ENCODE measurements at places on chromosomes 6 and 20.

- DNase-seq: no peak
Observed at GRCh38 chr20:9632991-9633390, 118.6 kb downstream of the LAMP5 start.

DNA sequence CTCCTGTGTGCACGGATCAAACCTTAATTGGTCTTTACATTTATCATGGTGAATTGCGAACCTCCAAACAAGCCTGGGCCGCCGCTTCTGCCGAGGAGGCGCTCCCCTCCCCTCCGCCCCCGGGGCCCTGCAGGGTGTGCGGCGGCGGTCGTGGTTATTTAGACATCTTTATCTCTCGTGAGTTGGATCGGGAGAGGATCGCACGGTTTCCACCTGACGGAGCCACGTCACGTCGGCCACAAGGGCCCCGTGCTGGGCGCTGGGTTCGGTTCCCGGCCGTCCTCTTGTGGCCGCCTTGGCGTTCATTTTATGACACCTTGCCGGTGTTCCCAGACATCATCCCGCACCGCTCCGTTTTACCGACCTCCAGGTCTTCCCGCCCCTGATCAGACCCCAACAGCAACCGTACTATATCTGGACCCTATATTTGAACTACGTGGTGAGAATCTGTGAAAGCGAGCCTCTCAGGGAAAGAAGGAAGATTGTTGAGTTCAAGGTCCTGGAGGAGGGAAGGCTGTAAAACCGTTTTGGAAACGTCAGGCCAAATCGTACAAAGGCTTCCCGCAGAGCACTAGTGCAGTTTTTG lies 1.3 kb upstream of the CNR1 start:
- no peak for DNase-seq

GRCh38 chr20:36461600-36462439 lies 79.5 kb upstream of the MYL9 start:
- DNase-seq: peak; percentile 59

DNA sequence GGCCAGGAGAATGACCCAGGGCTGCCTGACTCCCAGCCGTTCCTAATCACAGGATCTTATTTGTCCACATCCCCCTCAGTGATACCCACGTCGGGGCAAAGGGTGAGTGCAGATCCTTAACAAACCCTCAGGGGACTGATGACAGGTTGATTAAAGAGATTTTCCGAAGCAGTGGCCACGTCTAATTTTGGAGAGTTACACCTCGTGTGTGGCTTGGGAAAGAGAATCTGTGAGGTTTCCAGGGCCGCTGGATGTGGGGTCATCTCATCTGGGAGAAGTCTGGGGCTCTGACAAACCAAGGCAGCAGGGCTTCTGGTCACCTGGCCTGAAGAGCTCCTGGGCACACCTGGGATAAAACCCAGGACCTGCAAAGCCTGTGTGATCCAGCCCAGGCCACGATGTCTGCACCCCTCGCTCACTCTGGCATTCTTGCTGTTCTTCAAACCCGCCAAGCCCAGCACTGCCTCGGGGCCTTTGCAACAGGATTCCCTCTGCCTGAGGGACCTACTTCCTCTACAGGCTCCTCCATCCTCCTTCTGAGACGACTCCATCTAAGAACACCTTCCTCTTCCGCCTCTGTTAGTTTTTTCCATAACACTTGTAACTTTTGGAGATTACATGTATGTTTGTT lies 4.7 kb downstream of the JPH2 start:
- DNase-seq: no peak

- DNase-seq: no peak
Observed at GRCh38 chr6:68572525-68572924, 62.6 kb upstream of the ADGRB3 start.

DNA sequence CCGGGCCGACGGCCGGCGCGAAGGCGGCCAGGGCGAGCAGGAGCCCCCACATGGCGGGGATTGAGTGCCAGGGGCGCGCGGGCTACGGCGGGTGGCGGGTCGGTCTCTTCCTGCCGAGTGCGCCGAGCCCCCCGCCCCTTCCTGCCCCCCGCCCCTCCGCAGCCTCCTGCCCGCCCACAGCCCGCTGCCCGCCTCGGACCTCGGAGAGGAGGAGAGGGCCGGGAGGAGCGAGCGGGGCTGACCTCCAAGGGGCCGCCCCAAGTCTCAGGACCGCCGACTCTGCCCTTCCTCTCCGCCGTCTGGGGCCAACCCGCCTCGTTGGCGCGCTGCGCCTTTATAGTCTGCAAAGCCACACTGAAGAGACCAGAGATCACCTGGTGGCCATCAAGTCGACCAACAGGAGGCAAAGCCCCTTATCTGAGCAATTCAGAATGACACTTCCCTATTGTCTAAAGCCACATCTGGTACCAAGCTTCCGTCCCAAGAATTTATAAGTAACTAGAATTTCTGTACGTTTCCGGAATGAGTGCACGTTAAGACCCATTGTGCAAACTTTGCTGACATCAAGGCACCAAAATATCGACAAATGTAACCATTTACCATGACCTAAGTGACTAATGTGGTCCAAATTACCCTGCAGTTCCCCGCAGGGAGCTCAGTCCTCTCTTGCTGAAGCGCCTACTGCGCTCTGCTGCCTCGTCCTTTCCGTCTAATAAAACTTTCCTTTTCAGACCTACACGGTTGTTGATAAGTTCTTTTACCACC lies at the start of gene CPXM1:
CPXM1 (minus strand) TSS at position 107 of the 765 bp plus-strand sequence; CDS start at position 52, 55 bp downstream.
- DNase-seq: no peak

GRCh38 chr6:169800668-169801395 lies 49.4 kb downstream of the ERMARD start:
- peak; percentile 71 for DNase-seq

DNA sequence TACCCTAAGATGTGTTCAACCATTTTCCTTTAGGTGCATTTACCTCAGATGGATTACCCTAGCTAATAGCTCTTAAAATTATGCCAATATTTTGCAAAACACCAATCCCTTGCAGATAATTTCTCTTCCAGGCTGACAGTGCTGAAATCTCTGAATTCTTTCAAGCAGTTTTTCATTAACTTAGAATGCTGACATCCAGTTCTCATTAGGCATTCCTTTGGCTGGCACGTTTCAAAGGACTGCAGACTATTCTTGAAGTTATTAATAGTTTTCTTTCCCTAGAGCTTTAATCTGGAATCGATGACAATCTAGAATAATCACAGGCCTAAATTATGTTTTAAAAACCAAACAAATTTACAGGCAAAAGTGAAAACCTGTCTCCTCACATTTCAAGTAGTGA lies 68.3 kb downstream of the SMLR1 start:
- DNase-seq: peak; percentile 56

- DNase-seq: no peak
Observed at GRCh38 chr6:45595010-45595851, 217.5 kb upstream of the SUPT3H start.

- DNase-seq: peak; percentile 64
Observed at GRCh38 chr20:8545212-8545611, 413.1 kb downstream of the PLCB1 start.

DNA sequence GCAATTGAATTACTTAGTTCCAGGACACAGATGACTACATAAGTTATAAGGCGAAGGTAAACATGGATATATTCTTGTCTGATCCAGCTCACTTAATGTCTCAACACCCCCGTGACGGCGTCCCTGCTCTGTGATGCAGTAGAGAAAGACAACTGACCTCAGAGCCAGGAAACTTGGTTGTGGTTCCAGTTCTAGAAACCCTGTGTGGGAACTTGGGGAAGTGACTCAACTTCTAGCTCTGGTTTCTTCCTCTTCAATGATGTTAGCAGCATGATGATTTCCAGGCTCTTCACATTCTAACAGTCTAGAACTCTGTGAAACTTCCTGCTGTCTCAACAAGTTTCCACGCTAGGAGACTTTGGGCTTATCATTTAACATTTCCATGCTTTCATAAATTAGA lies 18.4 kb downstream of the LAMA4 start:
- peak; percentile 66 for DNase-seq

DNA sequence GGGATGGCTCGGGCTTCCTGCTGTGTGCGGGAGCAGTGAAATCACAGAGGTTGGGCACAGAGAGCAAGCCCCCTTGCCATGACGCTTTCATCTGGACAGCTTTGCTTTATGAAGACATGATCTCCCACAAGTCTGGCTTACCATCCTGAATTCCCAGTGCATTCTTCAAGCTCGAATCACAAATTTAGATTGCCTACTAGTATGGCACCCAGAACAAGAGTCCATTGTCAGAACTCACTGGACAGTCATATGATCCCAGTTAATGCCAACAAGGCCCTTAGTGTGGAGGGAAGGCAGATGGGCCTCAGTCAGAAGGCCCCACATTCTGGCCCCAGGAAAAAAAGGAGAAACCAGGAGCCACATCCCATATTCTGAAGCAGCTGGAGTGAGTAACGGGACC lies 147.3 kb upstream of the FOXQ1 start:
- peak; percentile 37 for DNase-seq

DNA sequence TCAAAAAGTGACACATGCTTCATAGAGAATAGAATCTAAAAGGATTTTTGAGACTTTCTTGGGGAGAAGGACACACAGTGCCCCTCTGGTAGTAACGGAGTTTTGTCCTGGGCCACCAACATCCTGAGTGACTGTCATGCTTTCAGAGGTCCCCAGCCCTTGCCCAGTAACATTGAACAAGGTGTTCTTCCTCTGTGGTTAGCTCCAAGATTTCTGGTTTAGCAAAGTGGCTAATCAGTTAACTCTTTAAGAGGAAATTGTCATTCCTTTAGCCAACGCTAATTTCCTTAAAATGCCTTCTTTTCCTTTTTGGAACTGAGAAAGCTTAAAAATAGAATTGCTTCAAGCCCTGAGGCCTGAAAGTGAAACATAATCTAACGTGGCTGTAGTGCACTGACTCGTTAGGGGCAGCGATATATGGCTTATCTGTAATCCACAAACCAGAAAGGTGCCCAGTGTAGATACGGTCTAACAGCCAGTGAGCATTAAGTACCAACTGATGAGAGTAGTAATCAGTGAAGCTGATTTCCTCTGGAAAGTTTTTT lies 7.8 kb downstream of the E2F3 start:
- no peak for DNase-seq

- DNase-seq: no peak
Observed at GRCh38 chr20:40908309-40908708, 120.3 kb upstream of the TOP1 start.

GRCh38 chr6:90383196-90383822 lies 86.7 kb upstream of the BACH2 start:
- no peak for DNase-seq

DNA sequence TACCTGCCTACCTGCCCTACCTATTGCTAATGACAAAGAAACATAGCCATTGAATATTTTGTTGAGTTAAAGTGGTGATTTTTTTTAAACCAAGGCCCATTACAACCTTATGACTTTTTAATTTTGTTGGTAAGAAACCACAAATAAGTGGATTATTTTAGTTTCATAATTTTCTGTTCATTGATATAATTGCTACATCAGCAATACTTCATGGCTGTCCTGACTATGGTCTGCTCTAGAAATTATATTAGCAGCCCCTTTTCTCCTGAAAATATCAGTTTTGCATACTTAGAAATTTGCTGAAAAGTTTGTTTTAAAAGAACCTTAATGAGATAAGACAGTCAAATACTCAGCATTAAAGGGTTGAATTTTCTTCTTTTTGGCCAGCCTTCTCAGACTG lies 106.5 kb downstream of the HIVEP1 start:
- DNase-seq: no peak

DNA sequence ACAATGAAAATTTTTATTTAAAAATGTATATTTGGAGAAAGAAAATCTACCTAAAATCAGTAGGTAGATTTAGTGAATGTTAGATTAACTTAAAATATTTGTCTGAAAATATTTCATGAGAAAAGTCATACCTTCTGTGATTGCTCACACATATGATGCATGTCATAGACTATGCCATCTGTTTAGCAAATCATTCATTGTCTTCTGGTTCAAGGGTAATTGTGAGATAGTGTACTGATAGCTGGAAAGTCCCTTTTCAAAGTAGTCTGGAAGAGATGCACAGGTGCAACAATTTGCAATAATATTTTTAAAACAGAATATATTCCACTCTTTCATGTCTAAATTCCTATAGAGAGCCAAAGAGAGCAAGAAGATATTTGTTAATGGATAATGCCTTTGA lies 21.0 kb upstream of the RNF217 start:
- no peak for DNase-seq

DNA sequence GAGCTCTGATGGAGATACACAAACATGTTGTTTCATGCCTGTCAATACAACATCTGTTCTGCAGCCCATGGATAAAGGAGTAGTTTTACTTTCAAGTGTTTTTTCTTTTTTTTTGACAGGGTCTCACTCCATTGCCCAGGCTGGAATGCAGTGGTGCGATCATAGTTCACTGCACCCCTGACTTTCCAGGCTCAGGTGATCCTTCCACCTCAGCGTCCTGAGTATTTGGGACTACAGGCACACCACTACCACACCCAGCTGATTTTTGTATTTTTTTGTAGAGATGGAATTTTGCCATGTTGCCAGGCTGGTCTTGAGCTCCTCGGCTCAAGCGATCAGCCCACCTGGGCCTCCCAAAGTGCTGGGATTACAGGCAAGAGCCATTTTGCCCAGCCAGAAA lies 97.0 kb downstream of the SMAP1 start:
- no peak for DNase-seq

- DNase-seq: peak; percentile 31
Observed at GRCh38 chr6:42201382-42201781, 6.6 kb upstream of the GUCA1B start.

GRCh38 chr6:7058250-7058923 lies 49.4 kb upstream of the RREB1 start:
- DNase-seq: peak; percentile 94

DNA sequence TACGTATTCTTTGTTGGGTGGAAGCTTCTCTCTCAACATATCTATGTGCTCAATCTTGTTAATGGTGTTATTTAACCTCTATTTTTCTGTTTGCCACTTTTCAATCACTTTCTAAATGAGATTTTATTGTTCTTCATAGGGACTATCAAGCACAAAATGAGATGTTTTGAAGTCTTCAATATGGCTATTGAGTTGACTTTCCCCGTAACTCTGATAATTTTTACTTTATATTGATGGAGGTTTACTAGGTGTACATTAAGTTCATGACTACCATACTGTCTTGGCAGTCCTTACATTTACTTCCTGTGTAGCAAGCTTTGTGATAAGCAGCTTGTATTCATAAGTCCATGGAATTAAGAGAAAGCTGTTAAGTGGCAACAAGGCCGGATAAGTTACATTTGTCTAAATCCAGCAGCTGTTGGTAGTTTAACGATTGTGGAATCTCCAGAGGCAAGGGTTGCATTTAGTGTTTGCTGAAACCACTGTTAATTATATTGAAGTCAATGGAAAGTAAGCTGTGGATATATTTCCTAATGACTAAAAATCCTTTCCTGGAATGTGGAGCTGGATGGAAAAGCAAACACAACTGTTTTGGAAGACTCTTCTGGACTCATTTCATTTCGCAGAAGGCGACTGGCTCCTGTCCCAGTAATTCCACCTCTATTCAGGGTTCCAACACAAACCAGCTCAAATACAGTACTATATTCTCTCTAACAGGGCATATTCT lies 57.3 kb upstream of the SMIM29 start:
- peak; percentile 78 for DNase-seq

GRCh38 chr6:16800341-16800740 lies 39.1 kb upstream of the ATXN1 start:
- no peak for DNase-seq

DNA sequence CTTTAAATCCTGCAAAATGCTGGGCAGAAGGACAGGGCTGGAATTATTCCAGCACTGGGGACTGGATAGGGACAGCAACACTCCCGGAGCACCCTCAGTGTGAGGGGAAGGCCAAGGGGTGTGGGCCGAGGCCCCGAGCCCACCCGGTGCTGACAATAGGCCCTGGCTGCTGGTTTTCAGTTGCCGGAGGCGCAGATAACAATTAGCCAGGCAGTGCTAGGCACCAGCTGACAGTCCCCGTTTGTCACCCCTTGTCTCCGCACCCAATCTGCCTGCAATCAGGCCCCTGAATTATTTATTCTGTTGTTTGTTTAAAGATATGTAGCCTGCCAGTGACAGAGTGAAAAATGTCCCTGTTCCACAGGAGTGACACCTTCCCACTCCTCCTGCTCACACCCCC lies 120.0 kb downstream of the GRM4 start:
- no peak for DNase-seq

Data from AG10803 (cell line).